Activated naive CD4-positive, alpha-beta T cell (primary cell): ENCODE measurements at places on chromosomes 1 and 21.
A peak's percentile ranks its signal among the peaks of the same experiment; 100 is the strongest.

GRCh38 chr1:213061263-213061662, 10.2 kb downstream of the RPS6KC1 start:
- DNase-seq = no peak

- DNase-seq = no peak
These were observed 148.2 kb upstream of the COL11A1 start for GRCh38 chr1:103256490-103256889.

- DNase-seq = no peak
These were observed 442.9 kb downstream of the PTPRC start for GRCh38 chr1:199081739-199082138.

- DNase-seq = no peak
These were observed 652.5 kb downstream of the AMY1C start for GRCh38 chr1:104402178-104402577.

DNA sequence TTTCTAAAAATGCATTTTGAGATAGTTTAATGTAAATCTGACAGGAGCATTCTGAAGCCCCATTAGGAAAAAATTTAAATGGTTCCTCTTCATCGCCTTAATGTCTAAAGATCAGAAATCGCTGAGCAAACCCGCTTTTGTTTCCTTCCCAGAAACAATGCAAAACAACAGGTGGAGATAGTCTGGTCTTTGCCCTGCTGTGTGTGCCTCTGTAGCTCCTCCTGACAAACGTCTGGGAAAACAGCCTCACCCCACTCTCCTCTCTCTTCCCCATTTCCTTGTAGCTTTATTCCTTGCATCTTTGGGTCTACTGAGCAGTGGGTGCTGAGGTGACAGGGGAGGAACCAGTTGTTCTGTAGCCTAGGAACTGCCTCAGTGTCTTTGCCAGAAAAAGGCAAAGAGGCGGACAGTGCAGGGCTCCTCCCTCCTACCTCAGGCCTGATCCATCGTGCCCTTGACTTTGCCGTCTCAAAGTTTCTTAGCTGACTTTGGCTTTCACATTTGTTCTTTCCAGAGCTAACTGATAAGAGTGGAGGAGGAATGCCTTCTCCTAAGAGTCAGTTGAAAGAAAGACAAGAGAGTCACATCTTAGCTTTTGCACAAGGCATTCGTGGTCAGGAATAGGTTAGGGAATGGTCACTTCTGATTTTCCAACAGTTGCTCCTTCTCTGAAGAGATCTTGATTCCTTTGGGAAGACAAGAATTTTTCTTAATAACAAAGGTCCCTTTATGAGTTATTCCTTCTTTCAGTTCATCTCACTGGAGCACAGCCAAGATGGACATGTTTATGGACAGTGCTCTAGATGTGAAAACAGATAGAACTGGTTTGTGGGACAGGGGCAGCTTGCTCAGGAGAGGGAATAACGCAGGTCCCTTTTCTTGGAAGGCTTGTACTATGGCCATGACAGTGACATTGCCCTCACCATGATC, 24.9 kb downstream of the SYT11 start:
- DNase-seq = no peak

DNA sequence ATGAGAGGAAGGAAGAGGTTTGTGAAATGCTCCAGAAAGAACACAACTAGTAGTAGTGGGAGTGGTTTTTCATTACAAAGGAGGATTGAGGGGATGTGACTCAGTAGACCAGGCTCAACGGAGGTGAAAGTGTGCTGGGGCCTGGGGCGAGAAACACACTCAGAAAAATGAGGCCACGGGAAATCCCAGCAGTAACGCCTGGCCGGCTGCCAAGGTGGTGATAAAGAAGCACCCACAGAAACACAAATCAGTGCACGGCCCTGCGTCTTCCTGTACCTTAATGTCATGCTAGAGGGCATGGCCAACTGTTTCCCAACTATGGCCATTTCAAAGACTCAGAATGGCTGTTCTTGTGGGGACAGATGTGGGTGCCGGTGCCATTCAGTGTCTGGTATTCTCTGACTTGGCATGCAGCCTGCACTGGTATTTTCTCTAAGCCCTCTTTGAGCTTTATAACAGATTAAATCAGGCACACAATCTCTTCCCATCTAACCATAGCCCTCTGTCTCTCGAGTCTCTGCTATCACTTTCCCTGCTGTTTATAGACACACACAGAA, 38.2 kb downstream of the URB2 start:
- peak; percentile 24 for DNase-seq
